ENCODE measurements at places on chromosomes 5 and 9.

GRCh38 chr9:117938086-117938485 lies 233.9 kb downstream of the TLR4 start:
- DNase-seq = no peak

DNA sequence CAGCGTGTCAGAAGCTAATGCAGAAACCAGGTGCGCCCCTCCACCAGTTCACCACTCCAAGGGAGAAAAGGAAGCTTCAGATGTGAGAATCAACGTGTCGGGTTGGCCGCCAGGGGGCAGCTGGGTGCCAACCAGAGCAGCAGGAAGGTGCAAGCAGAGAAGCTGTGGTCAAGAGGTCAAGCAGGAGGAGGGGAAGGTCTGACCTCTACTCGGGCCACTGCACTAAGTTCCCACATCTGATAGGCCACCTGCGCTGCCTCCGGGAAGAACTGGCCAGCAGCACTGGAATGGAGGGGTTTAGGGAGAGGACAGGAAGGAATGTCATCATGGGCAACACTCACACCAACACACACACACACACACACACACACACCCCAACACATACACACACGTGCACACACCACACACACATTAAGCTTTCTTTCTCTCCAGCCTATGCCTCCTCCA lies 31.4 kb downstream of the ANXA6 start:
- no peak for DNase-seq

GRCh38 chr9:16542290-16542689 lies 328.2 kb downstream of the BNC2 start:
- no peak for DNase-seq

DNA sequence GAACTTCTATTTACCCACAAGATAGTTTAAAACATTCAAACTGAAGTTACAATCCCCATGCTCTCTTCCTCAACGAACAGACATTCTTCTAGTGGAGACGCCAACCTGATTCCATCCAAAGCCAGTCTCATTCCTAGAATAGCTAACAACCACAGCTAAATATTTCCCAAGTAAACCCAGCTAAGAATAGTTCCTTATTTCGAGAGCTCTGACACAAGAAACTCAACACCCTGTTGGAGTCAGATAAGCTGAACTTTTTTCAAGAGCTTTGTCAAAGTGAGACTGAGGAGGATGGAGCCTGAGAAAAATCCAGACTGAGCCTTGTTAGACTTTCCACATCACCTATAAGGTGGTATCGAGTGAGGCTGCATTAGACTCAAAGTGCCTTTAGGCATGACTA lies 56.7 kb upstream of the RPS23 start:
- no peak for DNase-seq

DNA sequence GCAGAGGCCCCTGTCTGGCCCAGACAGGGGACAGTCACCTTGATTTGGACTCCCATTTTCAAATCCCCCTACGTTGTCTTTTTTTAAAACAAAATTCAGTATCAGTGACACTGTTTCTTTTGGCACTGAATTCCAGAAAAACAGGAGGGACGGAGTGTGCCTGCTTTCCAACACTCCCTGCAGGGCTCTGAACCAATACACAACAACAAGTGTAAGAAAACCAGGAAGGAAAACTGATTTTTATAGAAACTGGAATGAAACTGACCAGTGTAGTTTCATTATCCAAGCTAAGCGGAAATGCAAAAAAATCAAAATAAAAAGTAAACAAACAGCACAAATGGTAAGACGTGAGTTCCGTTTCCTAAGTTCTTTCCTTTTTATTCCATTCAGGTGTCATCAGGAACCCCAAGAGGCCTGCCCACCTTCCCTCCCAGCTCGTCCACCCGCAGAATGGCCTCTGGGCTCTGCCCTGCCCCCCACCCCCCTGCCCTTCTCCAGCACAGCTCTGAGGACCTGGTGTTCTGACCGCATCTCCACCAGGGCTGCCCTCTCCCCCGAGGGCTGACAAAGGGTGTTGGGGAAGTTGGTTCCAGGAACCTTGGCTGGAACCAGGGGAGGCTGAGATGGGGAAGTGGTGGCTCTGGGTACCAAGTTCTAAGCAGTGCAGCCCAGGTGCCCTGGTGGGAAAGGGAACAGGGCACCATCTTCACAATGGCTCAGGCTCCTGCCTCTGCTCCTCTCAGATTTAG lies 73.6 kb downstream of the PSD2 start:
- no peak for DNase-seq

DNA sequence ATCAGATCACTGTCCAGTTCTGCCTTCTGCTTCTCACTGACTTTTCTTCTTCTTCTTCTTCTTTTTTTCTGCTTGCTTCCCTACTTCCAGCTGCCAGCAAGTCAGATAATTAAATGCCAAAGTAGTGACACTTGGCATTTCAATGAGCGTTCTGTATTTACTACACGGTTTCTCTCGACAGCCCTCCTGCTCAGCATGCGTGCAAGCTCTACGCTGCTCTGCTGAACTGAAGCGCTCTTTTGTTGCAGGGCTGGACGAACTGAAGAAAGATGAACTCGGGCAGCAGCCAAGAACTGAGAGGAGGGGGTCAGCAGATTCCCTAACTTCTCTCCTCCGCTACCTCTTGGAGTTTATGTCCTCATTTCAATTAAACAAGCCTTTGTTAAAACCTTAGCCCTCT lies 319.1 kb downstream of the GLIS3 start:
- DNase-seq = no peak

DNA sequence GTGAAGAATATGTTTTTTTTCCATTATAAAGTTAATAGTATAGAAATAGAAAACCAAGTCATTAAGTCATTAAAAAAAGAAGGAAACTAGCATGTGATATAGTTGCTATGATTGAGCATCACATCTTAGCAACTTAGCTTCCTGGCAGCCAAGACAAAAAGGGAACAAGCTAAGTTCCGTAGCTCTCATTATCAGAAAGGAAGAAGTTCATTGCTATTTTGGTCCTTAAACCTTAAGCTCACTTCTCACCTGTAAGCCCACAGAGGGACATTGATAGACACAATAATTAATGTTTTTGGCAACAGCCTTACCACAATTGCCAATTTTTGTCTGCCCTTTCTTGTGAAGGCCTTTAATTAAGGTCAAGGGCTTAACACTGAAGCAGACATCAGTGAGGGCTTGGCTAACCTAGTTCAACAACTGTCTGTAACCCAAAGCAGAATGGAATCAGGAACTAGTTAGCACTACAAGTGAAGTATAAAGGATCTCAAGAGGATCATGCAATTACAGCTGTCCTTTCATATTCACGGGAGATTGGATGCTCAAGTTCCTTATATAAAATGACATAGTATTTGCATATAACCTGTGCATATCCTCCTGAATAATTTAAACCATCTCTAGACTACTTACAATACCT lies 24.0 kb upstream of the KLF4 start:
- DNase-seq = no peak

DNA sequence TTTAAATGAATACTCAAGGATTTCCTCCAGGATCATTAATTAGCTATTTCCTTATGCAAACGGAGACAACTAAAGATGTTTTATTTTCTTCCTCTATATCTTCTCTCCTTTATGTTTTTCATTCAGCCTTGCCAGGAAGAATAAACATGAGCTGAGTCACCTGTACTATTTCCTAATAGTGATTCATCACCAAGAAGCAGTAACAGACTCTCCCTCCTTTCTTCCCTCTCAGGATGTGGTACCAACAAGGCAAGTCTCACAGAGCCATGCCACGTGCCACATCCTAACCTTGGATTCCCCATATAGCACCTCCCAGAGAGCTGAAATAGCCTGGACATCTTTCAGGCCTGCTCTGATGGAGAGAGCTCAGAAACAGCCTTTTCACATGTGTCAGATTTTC lies 758.6 kb upstream of the DMAC1 start:
- DNase-seq = no peak

GRCh38 chr9:22240619-22241018 lies 206.0 kb upstream of the DMRTA1 start:
- DNase-seq = no peak

DNA sequence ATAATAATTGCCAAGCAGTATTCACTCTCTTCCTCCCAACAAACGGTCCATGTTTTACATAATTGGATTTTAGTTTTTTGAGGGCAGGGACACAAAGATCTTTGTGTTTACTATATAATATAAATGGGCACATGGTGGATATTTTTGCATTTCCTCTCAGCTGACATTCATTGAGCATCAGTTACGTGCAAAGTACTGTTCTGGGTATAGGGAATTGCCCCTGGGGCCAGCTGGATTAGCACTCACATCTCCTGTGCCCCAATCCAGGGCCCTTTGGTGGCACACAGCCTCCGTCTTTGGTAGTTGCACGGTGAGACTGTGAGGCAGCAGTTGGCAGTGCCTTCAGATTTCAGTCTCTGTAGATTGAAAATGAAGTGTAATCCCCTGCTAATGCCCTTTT lies 1.6 kb downstream of the TDRD7 start:
- DNase-seq = no peak

DNA sequence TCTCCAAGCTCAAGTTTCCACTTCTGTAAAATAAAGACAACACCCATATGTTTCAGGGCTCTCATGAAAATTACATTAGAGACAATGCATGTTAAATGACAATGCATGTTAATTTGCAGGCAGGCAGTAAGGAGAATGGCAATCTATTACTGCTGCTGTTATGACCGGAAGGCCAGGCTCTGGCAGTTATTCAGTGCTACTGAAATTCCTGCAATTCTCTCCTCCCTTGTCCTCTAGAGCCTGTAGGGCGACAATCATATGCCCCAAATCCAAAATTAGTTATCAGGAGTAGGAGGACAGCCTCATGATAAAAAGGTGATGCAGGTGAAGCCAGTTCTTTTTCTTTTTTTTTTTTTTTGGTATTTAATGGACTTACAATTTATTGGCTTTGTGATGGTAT lies 42.2 kb upstream of the CAST start:
- DNase-seq = no peak

DNA sequence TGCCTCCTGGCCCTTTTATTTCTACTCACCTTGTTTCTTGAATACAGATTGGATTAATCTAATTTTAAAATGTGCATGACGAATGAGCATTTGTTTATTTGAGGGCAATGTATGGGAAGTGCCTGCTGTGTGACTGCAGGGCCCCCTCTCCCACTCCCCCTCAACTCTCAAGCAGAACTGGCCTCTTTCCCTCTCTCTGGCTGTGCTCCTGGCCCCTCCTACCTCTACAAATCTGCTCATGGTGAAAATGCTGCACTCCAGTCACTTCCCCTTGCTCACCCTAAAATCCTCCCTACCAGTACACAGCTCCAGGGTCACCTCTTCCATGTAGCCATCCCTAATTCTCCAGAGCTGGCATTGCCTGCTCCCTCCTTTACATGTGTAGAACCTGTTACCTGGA lies 17.2 kb upstream of the NDST1 start:
- DNase-seq = no peak

DNA sequence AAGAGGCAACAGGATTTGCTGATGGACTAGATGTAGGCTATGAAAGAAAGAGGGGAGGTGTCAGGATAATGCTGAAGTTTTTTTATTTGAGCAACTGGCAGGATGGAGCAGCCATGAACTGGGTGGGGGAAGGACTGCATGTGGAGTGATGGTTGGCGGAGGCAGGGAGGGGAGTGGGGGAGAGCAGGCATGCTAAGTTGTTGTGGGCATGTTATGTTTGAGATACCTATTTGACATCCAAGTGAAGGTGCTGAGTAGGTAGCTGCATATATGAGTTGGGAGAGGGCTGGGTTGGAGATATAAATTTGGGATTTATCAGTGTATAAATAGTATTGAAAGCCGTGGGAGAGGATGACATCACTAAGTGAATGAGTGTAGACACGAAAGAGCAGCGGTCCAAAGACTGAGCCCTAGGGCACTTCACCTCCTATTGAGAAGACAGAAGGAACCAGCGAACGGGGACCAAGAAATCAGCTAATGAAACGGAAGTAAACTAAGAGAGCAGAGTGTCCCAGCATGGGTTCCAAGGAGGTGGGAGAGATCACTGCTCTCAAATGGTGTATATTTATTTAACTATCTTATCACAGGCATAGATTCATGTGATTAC lies 7.4 kb downstream of the BSPRY start:
- no peak for DNase-seq

DNA sequence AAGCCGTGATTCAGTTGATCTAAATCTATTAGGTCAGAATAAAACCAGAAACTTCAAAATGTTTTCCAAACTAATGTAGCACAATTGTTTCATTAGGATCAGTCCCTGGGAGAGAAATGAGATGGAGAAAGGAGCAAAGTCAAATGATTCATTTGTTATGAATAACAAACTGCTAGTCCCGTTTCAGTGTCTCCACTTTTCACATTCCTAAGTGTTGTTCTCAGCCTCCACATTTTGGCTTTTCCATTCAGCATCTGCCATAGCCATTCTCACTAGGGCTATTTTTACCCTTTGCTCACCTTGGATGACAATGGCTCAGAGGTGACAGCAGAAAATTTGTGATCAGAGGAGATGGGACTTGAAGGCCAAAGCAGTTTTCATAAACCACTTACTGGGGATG lies 314.1 kb upstream of the KIF2A start:
- no peak for DNase-seq

- peak; percentile 61 for DNase-seq
Observed at GRCh38 chr5:141560725-141561483, 57.9 kb downstream of the DIAPH1 start.

GRCh38 chr5:107329850-107330249 lies 340.9 kb downstream of the EFNA5 start:
- no peak for DNase-seq

DNA sequence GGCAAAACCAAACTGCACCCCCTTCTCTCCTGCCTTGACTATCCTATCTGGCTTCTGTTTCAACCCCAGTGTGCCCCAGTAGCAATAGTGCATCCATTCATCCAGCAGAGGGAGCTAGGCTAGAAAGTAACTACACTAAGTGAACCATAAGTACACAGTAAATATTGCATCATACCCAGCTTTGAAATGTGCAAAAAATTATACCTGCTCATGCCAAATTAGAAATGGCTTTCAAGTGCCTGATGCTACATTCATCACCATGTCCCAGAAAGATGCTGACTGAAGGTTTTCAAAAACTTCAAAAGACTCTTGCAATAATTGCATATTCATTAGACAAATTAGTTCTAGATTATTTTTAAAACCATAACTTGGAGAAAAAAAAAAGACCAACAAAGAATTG lies 153.5 kb downstream of the PRELID2 start:
- no peak for DNase-seq

GRCh38 chr9:68433531-68434110 lies 77.2 kb downstream of the PGM5 start:
- no peak for DNase-seq

- DNase-seq = no peak
Observed at GRCh38 chr5:16809395-16810207, 126.5 kb downstream of the MYO10 start.

DNA sequence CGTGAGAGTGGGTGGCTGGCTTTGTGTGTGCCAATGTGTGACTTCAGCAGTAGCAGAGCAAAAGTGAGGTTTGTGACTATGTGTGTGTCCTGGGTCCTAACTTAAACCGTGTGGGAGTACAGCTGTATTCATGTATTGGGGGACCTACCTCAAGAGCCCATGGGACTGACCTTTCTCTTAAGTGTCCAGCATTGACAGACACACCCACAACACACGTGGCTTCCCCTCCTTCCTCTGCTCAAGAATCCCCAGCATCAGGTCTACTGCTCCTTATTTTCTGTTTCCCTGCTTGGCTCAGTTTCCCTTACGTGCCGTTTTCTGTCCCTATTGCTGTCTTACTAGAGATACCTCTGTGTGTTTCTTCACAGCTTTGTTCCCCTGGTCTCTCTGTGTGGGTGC lies 616 bp downstream of the IL11RA start:
- DNase-seq = no peak
